ENCODE measurements at places on chromosomes 11 and 22.

GRCh38 chr11:122910775-122911174, 28.2 kb downstream of the JHY start:
- no peak for DNase-seq

DNA sequence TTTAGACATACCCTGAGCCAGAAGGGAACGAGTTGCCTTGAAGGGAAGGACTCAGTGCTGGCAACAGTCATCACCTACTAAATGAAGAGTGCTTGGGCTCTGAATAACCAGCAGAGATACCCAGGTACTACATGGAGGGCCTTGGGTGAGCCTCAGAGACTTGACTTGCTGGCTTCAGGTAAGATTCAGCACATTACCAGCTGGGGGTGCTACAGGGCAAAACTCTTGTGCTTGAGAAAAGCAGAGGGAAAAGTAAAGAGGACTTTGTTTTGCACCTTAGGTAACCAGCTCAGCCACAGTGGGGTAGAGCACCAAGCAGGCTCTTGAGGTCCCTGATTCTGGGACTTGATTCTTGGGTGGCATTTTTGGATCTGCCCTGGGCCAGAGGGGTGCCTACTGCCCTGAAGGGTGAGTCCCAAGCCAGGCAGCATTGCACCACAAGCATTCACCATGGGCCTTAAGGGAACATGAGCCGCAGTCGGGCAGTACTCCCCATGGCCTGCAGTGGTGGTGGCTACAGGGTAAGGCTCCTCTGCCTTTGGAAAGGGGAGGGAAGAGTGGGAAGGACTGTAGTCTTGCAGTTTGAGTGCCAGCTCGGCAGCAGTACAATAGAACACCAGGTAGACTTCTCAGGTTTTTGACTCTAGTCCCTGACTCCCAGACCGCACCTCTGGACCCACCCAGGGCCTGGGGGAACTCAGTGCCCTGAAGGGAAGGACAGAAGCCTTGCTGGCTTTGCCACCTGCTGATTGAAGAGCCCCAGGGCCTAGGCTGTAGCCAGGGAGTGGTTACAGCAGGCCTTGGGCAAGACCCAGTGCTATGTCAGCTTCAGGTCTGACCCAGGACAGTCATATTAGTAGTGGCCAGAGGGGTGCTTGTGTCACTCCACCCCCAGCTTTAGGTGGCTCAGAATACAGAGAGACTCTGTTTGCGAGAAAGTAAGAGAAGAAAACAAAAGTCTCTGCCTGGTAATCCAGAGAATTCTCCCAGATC, 22.7 kb upstream of the PLEKHA7 start:
- no peak for DNase-seq

DNA sequence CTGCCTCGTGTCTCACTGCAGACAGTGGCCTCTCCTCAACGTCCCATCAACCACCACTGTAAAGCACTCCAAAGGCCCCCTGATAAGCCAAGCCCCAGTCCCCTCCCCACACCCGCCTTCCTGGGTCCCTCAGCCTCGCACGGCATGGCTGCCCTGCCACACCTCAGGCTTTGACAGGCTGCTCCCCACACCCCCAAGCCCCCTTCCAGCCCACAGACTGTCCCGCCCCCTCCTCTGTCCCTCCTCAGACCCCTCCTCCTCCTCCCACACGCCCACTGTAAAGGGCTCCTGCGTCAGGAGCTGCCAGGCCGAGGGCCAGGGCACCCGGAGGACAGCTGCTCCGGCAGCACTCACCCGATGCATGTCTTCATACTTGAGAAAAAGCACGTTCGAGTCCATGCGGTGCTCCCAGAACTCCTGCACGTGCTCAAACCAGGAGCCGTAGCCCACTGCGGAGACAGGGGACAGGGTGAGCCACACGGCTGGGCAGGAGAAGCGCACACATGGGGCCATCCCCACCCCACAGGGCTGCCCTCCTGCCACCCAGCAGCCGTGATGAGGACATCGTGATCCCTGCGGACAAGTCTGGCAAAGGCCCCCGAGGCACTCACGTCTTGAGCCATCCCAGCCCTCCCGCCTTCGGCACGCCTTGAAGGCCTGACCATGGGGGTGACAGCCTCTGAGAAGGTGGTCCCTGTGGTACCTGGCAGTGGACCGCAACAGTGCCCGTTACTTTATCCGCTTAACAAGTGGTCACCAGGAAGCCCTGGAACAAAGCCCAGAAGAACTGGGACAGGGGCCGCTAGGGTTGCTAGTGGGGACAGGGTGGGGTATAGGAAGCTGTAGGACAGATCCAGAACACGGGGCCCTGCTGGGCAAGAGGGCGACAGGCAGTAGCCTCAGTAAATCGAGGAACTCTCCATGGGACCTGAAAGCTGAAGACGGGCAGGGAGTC, 21.5 kb upstream of the EFCAB6 start:
- no peak for DNase-seq

DNA sequence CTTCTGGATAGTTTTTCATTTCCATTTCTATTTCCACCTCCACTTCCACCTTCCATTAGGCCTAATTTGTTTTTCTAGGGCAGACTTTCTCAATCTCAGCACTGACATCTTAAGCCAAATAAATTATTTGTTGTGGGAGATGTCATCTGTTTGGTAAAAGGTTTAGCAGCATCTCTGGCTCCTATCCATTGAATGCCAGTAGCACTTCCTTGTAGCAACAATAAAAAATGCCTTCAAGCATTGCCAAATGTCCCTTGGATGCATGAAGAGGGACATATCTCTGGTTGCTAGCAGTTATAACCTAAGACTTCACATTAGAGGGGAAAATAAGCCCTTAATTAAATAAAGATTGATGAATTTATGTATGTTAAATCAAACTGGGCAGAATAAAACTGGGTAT, 1.9 kb downstream of the OR52A5 start:
- no peak for DNase-seq

- DNase-seq = no peak
Measured at GRCh38 chr11:67303132-67303834, at the start of gene SSH3. TSS of gene SSH3 (plus strand) at chr11:67303530. CDS start at chr11:67303626, 96 bp downstream.

DNA sequence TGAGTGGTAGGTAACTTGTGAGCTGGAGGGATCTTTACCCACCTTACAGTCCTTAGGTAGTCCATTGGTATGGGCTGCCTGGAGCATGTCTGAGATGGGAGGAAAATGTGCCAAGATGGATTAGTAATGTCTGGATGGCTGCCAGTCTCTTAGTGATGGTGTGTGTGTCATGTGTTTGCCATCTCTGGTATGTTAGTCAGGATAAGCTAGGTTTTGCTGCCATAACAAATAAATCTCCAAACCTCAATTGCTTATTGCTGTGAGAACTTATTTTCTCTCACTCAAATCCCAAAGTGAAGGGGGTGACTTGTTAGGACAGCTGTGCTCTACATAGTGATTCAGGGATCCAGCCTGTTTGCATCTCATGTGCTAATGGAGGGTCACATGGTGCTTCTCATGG, 40.9 kb upstream of the MYEOV start:
- no peak for DNase-seq

Data from kidney epithelial cell (primary cell).